Left colon (tissue), 2 donors: ENCODE measurements at places on chromosomes 3 and 15.

GRCh38 chr15:62920682-62921502 is 121.7 kb upstream of the TPM1 start:
- no peak for DNase-seq

DNA sequence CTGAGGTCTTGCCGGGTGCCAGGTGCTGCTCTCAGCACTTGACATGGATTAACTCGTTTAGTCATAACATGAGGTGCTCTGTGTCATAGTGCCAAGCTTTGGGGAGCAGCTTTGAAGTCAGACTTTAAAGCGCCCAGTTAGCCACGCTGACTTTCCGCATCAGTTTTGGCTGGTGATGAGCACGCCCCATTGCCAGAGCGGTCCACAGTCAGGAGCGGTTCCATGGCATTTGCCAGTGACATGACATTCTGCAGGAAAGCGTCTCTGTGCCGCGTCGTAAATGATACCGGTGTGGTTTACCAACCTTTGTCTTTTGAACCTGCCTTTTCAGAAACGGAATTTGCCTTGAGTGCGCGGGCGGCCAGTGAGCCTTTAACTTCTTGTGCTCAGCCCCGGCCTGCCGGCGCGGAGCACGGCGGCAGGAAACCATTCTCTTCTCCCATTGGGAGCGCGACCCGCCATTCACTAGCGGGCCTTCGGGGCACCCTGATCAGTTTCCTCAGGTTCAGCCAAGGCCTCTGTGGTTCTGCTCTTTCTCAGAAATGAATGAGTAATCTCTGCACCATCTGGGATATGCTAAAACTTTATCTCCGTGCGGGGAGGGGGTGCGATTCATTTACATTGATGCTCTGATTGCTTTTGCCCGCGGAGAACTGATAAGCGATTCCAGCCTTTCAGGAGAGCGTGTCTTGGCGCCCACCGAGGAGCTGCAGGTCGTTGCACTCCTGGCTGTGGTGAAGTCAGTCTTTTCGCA is 1.7 kb upstream of the SLC2A2 start:
- DNase-seq: peak; percentile 39

DNA sequence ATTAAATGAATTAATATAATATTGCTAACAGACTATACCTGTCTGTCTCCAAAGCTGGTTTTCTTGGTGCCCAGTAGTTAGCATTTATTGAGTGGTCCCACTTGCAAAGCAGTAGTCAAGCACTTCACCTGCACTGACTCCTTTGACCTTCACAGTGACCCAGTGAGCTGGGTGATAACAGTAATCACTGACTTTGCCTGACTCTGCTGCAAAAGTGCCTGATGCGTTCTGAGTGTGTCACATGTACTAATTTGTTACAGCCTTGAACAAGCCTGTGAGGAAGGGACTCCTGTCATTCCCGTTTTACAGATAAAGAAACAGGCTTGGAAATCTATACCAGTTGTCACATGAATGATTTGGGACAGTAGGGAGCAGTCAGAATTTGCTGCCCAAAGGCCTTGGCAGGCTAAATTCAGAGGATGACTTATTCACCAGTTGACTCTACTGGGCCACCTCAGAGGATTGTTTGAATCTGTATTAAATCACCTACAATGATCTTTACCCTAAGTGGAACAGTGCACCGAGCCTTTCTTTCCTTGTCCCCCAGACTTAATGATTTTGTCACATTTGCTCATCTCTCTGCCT is 116.6 kb upstream of the PLXNA1 start:
- no peak for DNase-seq

- DNase-seq: peak; percentile 27
Observed at GRCh38 chr3:39255503-39256325, 24.1 kb downstream of the CX3CR1 start.

GRCh38 chr3:24845524-24846155 is 351.0 kb upstream of the THRB start:
- DNase-seq: no peak

DNA sequence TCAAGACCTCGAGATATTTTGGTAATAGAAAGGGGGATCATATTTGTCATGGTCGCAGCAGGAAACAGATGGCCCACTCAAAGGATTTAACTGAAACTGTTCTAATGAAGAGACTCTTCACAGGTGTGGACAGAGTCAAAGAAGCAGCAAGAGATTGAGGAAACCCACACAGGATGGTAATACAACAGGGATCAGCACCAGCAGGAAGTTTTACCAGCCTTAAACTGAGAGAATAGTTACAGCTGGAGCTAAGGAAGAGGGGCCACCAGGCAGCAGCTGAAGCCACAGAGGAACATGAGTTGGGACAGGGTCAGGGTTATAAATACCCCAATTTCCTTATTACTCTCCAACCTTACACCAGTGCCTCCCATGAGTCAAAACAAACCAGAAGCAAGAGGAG is 131.8 kb upstream of the UBE2E2 start:
- no peak for DNase-seq

DNA sequence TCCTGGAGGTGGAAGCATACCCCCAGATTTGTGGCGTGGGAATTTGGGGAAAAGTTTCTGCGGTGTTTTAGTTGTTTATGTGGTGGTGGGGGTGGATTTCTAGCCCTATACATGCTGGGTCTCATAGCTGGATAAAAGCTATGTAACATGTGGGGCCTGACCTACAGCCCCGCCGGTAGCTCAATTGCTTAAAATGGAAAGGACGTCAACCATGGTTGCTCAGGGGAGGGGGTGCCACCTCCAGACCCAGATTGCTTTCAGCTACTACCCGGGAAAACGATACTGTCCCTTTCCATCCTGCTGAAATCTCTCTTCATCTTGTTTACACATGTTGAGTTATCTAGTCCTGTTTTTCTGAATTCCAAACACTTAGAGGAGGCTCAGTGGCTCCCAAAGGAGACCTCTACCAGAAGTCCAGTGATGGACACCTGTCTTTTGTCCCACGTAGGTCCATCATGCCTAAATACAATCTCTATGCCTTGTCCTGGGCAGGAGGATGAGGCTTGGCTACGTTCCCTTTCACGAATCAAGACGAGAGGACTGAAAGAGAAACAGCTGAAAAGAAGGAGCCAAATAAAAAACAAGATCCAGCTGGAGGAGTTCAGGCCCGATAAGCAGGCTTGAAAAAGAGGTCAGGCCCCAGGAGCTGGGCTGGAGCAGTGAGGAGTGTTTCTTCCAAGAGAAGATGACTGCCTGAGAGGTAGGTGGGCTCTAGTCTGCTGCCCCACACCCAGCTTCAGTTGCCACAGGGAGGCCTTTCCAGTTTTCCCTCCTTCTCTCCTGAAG is 72.1 kb upstream of the TPRG1 start:
- no peak for DNase-seq

DNA sequence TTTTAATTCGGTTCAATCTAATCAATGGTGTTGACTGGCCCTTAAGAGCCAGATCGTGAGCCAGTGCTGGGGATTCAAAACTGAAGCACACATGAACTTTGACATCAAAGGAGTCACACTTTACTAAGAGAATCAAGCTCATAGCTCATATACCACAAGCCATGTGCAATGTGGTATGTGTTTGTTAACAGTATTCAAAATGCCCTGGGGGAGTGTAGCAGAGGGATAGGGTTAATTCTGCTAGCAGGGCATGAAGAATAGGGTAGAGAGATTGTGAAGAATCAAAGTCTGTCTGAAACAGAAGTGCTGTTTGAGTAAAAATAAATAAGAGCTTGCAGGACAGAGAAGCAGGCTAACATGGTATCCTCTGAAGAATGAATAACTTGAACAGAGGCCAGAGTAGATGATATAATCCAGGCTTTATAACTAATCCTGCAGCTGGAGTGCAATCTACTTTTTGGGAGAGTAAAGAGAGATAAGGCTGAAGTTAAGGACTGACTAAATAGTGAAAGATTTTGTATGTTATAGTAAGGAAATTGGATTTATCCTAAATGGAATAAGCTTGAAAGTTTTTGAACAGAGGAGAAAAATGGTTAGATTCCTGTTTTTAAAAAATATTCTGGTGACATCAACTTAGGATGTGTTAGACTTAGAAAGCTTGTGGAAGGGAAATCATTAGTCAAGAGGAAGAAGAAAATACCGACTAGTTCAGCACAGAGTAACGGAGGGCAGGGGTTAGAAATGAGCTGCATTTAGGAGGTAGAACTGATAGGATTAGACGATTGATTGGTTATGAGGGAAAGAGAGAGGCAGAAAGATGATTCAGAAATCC is 292.0 kb downstream of the NFKBIZ start:
- DNase-seq: no peak

- no peak for DNase-seq
Observed at GRCh38 chr3:59558906-59559720, 509.3 kb upstream of the CFAP20DC start.

- no peak for DNase-seq
Observed at GRCh38 chr3:169667166-169668071, 3.9 kb upstream of the MECOM start.

- no peak for DNase-seq
Observed at GRCh38 chr3:52005571-52005986, 9.9 kb upstream of the RPL29 start.

GRCh38 chr15:89627256-89627970 is 27.9 kb downstream of the KIF7 start:
- DNase-seq: no peak

GRCh38 chr3:123329636-123330340 is 119.1 kb downstream of the ADCY5 start:
- DNase-seq: no peak

GRCh38 chr3:126680667-126681055 is 23.4 kb upstream of the CHCHD6 start:
- no peak for DNase-seq

GRCh38 chr3:118882353-118882947 is 152.2 kb downstream of the IGSF11 start:
- peak; percentile 41 for DNase-seq

DNA sequence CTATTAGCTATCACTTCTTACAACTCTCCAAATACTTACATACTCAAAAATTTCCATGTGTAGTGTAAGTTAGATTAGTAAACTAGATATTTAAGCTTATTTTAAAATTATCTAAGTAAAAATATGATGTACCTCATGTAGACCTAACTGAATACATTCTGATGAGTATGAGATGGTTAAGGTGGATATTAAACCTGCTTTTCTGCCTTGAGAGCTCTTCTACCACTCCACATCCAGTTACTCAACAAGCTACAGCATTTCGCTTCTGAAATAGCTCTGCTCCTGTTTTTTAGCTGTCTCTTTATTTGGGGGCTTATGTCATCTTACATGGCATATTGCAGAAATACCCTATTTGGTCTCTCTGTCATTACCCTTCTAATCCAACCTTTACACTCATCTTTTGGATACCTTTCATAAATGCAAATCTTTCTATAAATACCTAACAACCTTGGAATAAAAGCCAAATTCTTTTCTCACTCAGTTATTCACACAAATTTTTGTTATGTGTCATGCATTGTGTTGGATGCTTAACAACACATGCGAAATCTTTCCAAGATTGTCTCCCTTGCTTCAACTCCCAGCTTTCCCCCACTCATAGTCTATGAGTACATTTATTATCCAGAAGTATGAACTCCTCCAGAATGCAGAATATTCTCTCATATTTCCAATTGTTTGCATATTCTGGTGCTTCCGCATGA is 92.0 kb downstream of the ALCAM start:
- DNase-seq: no peak

GRCh38 chr3:132405609-132406299 is 11.5 kb upstream of the DNAJC13 start:
- DNase-seq: no peak

GRCh38 chr3:63845215-63845614 is 18.4 kb downstream of the THOC7 start:
- DNase-seq: no peak

- DNase-seq: no peak
Observed at GRCh38 chr3:172454180-172454579, 5.9 kb upstream of the GHSR start.

DNA sequence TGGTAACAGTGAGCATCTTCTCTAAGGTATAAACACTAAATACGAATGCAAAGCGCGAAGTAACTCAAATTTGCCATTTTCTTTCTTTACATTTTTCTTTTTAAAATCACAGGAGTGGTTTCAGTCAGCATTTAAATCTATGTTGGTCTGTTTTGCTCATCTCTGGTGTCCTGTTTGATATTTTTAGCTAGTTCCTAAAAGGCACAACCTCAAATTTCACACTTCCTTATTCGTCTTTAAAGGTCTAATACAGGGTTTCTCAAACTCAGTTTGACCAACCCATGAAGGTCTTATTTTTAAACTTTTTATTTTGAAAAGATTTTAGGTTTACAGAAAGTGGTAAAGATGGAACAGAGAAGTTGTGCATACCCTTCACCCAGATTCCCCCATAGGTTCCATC is 201.1 kb downstream of the MAGI1 start:
- DNase-seq: no peak
